ENCODE measurements at places on chromosomes 1 and 21. TPM values are rescaled to one million over a fixed set of nuclear protein-coding genes. Genes with fewer than 3 reads are reported as not detected.

GRCh38 chr1:168164771-168165170 is 14.0 kb upstream of the TIPRL start:
- DNase-seq = no peak

GRCh38 chr1:11478571-11479374 is at the start of gene DISP3:
Gene DISP3 (plus strand): TSS chr1:11479155. CDS start chr1:11500993, 21,838 bp downstream.
- DNase-seq = peak; percentile 79

CCDC27 gene
- total RNA-seq = not detected

DNA sequence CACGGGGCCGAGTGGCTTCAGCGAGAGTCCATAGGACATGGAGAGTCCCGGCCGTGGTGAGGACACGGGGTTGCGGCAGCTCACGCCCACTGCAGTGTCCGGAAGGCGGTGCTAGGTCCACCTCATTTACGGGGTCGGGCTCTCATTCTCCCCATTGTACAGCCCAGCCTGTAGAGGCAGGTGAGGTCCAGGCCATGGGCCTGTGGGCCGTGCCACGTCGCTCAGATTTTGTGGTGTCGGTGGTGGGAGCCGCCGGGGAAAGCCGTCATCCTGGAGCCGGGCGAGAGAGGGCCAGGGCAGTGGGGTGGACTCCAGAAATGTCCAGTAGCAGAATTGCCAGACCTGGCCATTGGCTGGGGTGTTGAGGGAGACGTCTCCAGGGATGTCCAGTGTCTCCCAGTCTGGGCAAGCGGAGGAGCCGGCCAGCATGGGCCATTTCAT is 59.4 kb downstream of the PRKCZ start:
- DNase-seq = no peak

DNA sequence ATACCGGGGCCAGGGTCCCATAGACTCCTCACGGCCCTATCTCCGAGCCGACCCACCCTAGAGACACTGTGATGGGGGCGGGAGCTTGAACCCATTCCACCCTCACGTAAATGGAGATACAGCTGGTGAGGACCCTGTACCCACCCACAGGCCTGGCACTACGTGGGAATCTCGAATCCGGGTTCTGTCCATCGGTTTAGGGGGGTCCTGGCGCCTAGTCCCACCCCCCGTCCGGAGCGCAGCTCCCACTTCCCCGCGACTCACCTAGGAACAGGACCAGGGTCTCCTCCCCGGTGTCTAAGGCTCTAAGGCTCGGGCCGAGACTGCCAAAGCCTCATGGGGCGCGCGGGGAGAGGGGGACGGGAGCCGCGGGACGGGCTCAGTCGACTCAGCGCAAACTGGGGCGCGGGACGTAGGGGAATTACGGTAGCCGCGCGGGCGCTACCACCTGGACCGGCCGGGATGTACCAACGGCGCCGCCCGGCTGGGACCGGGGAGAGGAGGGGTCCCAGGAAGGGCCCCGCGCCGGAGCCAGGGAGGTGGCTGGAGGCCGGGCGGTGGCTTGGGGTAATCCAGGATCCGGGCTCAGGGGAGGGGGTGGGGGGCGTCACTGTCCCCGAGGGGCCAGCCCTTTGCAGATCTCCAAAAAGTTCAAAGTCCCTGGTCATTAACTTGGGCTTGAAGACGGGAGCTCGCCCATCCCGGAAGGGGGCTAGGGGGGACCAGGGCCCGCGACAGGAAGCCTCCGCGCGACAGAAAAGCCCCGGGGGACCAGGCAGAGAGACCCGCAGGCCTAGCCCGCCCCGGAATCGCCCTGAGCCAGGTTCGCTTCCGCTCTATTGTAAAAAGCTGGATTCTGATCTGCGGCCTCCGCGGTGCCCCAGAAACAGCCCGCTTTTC is 1.0 kb downstream of the PLEKHG5 start:
- peak; percentile 74 for DNase-seq

GRCh38 chr1:221099747-221100595 is 220.7 kb downstream of the HLX start:
- no peak for DNase-seq

DNA sequence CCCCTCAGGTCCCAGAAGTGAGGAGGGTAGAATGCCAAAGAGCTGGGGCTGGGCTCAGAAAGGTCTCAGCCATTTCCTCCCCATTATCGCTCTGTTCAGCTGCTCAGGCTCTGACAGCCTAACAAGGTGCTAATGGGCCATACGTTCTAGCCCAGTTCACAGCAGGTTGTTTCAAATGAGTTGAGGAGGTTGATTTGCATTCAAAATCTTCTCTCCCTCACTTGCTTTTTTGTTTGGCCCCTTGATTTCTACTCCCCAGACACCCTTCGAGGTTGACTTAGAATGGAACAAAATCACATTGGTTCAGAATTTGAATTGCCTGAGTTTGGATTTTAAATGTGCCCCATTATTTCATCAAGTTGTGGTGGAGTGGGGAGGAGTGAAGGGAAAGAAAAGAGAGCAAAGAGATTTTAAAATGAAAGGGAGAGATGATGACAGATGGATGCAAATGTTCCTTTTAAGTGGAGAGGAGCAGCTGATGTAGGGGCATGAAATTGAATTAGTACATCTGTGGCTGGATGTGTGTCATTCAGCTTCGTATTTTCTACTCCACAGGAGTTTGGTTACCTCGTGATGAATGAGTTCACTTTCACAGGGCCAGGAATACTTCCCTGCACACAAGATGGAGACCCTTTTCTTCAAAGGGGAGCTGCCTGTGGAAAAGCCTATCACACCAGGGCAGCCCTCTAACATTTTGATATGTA is 425.8 kb upstream of the CAMK1G start:
- no peak for DNase-seq

Measured in progenitor cell of endocrine pancreas (in vitro differentiated cells).